HCT116 (cell line): ENCODE measurements at places on chromosomes 16 and 17. TPM values are rescaled to one million over a fixed set of nuclear protein-coding genes. Genes with fewer than 3 reads are reported as not detected.

DNA sequence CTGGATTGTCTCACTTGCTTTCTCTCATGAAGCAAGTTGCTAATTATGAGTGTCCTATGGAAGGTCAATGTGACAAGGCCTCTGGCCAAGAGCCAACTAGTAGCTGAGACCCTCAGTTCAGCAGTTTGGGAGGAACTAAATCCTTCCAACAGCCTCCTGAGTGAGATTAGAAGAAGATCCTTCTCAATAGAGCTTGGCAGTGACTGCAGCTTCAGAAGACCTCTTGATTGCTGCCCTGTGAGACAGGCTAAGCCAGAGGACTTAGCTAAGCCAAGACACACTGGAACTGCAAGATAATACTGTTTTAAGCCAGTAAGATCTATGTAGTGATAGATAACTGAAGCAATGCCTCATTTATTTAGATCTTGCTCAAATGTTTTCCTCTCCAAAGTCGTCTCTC, 34.3 kb downstream of the PCTP start:
- peaks cover 28% of the 10 kb centered on the region for H3K27me3 ChIP-seq
- H3K36me3 ChIP-seq, result no peaks in the 10 kb centered on the region
- no peak overlapping the region for H3K27ac ChIP-seq
- no peak overlapping the region for H3K4me3 ChIP-seq
- no peak for DNase-seq
- no peaks in the 10 kb centered on the region for H3K4me1 ChIP-seq

- DNase-seq, result no peak
- no peak overlapping the region for H3K4me3 ChIP-seq
- H3K27me3 ChIP-seq, result no peaks in the 10 kb centered on the region
Observed at GRCh38 chr17:29250666-29251065, 4.0 kb downstream of the CRYBA1 start.

Gene HS3ST2
- total RNA-seq, result not detected

DNA sequence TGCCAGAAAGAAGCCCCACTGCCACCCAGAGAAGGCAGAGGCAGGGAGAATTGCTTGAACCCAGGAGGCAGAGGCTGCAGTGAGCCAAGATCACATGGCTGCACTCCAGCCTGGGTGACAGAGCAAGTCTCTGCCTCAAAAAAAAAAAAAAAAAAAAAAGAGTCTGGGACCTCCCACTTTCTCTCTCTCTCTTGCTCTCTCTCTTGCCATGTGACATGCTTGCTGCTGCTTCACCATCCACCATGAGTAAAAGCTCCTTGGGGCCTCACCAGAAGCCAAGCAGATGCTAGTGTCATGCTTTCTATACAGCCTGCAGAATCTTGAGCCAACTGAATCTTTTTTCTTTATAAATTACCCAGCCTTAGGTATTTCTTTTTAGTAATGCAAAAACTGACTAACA, 21.5 kb upstream of the SRSF1 start:
- peaks cover 3% of the 10 kb centered on the region for H3K4me1 ChIP-seq
- H3K4me3 ChIP-seq, result no peak overlapping the region
- DNase-seq, result no peak

DNA sequence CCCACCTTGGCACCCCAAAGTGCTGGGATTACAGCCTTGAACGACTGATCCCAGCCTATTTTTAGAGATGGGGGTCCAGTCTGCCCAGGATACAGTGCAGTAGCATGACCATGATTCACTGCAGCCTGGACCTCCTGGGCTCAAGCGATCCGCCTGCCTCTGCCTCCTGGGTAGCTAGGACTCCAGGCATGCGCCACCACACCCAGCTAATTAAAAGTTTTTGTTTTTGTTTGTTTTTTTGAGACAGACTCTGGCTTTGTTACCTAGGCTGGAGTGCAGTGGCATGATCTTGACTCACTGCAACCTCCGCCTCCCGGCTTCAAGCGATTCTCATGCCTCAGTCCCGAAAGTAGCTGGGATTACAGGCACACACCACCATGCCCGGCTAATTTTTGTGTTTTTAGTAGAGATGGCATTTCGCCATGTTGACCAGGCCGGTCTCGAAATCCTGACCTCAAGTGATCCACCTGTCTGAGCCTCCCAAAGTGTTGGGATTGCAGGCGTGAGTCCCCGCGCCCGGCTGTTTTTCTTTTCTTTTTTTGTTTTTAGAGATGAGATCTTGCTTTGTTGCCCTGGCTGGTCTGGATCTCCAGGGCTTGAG, 2.3 kb upstream of the PAFAH1B1 start:
- H3K27me3 ChIP-seq, result no peaks in the 10 kb centered on the region
- no peaks in the 10 kb centered on the region for H3K36me3 ChIP-seq
- H3K4me1 ChIP-seq, result peaks cover 32% of the 10 kb centered on the region
- H3K27ac ChIP-seq, result no peak overlapping the region
